Fibroblast of skin of scalp (primary cell): ENCODE measurements at places on chromosomes 1 and 21.

GRCh38 chr1:20411196-20411980 lies 74.6 kb downstream of the CAMK2N1 start:
- DNase-seq = peak; percentile 97

- DNase-seq = no peak
Observed at GRCh38 chr1:42938645-42939615, 19.7 kb downstream of the SLC2A1 start.

DNA sequence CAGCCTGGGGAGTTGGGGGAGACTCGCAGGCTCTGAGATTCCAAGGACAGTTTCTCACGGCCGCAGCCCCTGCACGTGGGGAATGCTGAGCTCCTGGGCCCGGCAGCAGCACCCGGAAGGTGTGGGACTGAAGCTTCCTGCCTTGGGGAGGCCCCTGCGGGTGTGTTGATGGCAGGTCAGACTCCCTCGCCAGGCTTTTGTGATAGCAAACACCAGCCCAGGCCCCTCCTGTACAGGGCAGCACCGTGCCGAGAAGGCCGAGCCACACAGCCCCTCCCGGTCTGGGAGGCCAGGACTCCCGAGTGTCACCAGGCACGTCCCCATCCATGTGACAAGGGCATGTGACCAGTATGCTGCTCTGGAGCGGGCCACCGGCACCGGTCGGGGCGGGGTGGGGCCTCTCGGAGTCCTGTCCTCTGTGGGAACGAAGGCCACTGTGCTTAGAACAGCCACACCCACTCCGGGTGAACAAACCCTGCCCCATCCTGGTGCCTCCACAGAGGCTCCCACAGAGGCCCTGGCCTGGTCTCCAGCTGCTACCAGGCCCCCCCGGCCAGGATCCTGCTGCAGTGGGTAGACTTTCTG lies 31.1 kb upstream of the ARHGEF16 start:
- no peak for DNase-seq

- peak; percentile 28 for DNase-seq
Observed at GRCh38 chr1:235404190-235404589, 37.0 kb downstream of the TBCE start.

DNA sequence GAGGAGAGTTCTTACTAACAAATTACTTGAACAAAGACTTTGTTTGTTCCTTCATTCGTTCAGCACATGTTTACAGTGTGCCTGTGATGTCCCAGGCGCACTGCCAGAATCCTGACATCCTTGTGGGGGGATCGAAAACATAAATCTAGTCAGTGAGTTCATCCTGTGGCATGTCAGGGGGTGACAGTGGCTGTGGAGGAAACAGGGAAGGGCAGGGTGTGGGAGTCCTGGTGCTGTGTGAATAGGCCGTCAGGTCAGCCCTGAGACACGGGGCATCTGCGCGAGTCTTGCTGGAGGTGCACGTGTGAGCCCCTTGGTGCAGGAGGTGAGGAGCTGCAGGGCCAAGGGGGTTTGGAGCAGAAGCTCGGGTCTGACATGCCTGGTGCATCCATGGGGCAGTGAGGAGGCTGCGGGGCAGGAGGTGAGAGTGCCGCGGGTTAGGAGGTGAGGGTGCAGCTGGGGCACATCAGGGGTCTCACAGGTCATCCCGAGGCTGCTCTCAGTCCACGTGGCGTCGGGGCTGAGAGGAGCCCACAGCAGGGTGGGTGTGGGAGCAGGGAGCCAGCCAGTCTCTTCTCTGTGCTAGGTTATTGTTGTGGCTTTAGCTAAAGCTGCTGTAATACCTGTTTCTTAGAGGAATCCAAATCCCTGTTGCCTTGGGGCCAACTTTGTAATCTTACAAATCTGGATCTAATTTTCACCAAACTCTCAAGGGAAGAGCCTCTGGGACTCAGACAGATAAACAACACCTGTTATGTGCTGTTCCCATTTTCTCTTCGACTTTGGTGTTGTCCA lies 93.4 kb downstream of the PCBP3 start:
- no peak for DNase-seq

GRCh38 chr21:33839167-33839716 lies 76.4 kb downstream of the ATP5PO start:
- no peak for DNase-seq

GRCh38 chr1:87594736-87595383 lies 266.2 kb downstream of the LMO4 start:
- no peak for DNase-seq

DNA sequence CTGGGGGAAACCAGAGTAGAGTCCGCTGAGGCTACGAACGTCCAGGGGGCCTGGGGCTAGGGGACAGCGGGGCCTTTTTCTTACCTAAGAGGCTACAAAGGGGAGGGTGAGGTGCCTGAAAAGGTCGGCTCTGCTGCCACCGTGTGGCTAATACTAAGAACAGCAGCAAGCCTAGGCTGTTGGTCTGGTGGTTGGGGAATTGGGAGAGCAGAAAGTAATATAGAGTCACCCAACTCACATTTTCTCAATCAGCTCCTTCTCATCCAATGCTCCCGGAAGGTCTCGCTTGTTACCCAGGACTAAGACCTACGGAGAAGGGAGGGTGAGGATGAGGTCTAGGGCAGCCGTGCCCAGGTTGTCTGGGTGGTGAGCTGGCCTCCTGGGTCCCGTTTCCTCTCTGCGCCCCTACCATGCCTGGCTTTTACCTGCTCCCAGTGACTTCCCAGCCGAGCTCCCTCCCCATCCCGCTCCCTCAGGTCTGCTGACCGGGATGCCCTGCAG lies 9.3 kb downstream of the ARL8A start:
- peak; percentile 61 for DNase-seq

DNA sequence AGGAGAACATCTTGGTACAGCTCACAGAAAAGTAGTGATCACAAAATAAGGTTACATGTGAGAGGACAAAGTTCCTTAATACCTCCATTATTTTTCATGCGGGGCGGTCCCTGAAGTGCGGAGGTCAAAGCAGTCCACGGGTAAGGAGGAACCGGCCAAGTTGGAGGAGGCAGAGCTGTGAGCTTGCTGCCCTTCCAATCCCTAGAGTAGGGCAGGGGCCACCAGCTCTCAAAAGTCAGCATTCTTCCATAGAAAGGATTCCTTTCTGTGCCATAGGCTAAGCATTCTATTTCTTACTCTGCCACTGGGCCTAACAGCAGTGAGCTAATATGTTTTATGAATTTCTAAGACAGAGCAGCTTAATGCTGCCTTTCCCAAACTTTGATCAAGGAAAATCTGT lies 50.9 kb upstream of the USP1 start:
- no peak for DNase-seq

GRCh38 chr1:234546890-234547788 lies 62.8 kb downstream of the IRF2BP2 start:
- no peak for DNase-seq

DNA sequence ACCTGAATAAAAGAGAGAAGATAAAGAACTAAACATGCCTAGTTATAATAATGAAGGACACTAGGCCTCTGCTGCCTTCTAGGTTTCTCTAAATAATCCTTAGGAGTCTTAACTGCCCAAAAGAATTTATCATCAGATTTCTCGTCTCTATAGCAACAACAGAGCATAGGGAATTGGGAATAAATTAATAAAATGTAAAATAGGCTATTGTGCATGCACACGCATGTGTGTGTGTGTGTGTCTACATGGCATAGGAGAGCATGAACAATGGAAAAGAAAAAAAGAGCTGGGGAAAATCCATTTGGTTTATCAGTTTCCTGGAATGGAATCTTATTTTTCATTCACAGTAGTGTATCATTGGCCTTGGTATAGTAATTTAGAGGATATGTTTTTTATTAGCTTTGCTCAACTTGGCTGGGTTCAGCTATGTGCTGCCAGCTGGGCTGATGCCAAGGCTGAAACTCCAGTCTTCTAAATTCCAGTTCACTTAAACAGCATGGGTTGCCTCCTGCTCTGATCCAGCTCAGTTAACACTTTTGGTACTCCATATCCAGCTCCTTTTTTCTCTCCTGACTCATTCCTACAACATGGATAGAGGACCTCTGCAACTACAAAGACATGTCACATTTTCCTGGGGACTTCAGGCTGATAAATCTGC lies 80.6 kb upstream of the SLFNL1 start:
- DNase-seq = peak; percentile 98

GRCh38 chr1:220300442-220301121 lies 28.3 kb upstream of the RAB3GAP2 start:
- peak; percentile 90 for DNase-seq

GRCh38 chr21:42681296-42682206 lies 28.1 kb downstream of the PDE9A start:
- no peak for DNase-seq

GRCh38 chr1:35488336-35488735 lies 68.9 kb downstream of the KIAA0319L start:
- no peak for DNase-seq

DNA sequence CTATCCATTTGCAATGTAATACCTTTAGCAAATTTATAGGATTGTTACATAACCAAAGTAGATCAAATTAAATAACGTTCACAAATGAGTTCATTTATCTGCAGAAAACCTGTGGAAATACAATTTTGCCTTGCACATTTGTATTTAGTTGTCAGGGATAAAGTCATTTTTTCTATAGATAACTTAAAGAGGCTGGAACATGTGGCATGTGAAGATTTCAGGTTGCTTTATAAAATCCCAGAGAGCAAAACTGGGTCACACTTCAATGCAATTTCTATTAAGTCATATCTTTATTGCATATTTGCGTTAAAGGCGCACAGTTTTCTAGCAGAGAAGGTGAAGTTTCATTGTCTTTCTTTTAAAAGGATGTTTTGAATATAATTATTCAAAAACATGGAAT lies 342.4 kb downstream of the USP25 start:
- DNase-seq = no peak
